GM13977 (cell line): ENCODE measurements at places on chromosomes 7 and 10.

DNA sequence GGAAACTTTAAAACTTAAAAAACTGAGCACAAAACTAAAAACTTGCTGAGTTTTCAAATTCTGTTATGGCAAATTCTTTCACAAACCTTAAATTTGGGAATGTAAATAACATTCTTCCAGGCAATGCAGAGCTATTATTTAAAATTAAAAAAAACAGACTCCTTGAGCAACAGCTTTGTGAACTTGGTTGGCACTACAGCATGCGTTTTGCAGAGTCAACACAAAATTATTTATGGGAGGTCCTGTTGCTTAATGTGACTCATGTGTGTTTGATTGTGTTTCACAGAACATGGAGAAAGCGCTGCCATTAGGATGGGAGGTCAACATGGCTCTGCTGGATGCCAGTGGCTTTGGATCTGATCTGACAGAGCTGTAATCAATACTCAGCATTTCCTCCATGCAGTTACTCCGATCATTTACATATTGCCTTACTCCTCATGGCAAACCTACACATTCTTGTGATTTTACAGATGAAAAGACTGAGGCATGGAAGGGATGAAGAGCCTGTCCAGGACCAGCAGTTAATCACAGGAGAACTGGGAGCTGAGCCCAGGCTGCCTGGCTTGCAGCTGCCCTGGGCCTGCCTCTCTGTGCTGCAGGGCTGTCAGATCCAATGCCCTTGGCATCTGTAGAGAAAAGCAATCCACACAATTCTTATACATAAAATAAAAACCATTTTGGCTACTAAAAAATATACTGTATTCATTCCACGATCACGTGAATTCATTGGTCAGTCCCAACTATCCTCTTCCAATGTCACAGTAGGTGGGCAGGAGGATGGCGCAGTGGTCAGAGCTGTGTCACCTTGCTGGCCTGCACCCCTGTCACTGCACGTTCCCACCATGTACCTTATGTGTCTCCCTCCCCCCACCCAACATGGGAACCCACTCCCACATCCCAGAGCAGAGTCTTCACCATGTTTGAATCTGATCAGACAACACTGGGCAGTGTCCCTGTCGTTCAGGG is 200.9 kb downstream of the CXCL12 start:
- no peak for DNase-seq

- DNase-seq: peak; percentile 74
These were observed 4.0 kb upstream of the SH3PXD2A start for GRCh38 chr10:103859161-103860086.

DNA sequence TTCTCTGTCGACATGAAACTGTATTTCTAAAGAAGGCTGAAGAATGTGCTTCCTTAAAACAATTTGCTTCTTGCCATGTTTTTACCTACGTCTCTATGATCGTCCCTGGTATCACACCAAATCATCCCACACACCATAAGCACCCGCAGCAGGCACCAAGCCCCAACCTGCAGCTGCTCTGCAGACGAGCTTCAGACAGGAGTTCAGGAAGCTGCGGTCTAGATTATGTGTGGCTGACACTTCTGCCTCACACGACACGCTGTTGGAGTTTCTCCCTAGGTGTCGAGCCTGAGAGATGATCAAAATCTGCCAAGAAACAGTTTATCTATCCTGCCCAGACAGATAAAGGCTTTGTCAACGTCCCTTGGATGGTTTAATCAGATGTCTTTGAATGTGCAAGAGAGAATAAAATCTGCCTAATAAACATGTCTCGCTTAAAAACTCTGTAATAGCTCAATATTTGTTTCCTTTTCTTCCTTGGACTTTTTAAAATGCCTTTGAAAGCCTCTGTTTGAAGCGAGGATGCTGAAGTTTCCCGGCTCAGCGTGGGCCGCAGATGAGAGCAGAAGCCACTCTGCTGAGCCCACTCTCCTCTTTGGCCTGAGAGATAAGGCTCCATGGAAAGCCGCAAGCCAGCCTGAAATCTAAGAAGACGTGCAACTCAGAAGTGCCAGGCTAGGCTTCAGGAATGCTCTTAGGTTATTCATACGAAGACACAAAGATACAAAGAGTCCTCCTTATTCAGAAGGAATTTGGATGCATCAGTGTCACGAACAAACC is 158.3 kb upstream of the PFKP start:
- no peak for DNase-seq

DNA sequence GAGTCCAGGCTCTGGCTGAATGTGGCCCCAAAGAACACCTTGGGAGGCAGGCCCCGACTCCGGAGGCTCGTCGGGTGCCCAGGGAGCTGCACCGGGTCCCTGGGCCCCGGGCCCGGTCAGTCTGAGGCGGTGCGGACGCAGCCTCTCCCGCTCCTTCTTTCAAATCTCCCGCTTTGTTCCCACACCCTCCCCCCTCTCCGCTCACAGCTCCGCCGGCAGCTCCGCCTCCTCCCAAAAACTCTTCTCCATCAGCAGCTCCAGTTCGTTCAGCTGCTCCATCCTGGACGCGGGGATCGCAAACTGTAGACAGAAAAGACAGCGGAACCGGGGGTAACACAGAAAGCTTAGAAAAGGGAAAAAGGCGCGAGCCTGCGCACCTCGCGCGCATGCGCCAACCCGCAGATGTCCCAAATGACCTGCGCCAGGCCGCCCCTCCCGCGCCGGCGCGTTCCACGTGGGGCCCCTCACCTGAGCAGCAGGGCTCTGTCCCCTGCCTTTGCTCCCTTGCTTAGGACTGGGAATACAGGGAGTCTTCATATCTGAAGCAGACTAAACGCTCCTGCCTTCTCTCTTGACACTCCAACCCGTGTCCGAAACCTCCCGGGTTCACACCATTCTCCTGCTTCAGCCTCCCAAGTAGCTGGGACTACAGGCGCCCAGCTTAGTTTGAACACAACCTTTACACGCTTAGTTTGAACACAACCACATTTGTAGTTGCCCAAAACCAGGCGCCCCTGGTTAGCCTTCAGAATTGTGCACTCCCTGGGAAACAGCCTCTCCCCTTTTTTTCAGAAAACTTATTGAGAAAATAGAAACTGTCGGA is at the start of gene DNA2:
TSS of gene DNA2 (minus strand) at position 388 of the 823 bp plus-strand sequence. CDS start at position 279, 109 bp downstream.
- DNase-seq: peak; percentile 92

GRCh38 chr7:20786779-20787659 is at the start of gene SP8:
TSS of gene SP8 (minus strand) at chr7:20786886. CDS start at chr7:20786798, 88 bp downstream.
- peak; percentile 62 for DNase-seq

- DNase-seq: no peak
These were observed 5.2 kb downstream of the TAX1BP1 start for GRCh38 chr7:27745064-27745583.

DNA sequence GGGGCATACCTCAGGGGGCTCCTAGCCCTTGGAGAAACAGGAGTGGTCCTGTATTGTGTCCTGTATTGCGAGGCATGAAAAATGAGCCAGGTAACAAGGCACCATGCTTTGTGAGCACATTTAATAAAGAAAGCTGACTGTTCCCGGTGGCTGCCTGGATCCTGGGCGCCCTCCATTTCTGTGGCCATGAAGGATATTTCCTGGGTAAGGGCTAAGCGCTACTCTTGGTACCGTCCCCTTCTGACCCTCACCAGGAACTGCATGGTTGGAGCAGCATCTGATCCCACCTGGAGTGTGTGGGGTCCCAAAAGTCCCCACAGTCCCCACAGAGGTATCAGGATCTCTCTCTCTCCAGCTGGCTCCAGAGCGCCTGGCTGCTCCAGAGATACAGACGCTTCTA is 139.5 kb downstream of the MAPK8 start:
- no peak for DNase-seq

GRCh38 chr10:8245131-8245813 is 190.8 kb downstream of the GATA3 start:
- DNase-seq: no peak

- no peak for DNase-seq
These were observed 112.5 kb downstream of the MYOF start for GRCh38 chr10:93369588-93370164.
